ENCODE measurements at places on chromosomes 1 and 21.

GRCh38 chr1:167197692-167198091, 23.0 kb upstream of the POU2F1 start:
- DNase-seq: no peak

DNA sequence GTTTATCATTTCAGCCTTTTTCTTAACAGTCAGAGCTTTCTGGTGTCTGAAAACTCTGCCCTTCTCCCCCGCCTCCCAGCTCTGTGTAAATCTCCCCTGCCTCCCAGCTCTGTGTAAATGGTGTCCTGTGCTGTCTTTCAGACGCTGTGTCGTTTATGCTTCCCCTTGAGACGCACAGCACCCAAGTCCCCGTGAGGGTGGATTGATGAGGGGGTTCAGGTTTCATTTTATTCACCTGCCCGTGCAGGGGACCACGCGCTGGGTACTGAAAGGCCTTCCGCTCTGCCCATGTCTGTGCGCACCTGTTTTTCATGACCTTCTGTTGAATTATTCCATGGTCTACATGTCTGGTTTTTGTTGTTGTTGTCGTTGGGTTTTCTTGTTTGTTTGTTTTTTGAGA, 108.2 kb upstream of the COL6A1 start:
- DNase-seq: no peak

DNA sequence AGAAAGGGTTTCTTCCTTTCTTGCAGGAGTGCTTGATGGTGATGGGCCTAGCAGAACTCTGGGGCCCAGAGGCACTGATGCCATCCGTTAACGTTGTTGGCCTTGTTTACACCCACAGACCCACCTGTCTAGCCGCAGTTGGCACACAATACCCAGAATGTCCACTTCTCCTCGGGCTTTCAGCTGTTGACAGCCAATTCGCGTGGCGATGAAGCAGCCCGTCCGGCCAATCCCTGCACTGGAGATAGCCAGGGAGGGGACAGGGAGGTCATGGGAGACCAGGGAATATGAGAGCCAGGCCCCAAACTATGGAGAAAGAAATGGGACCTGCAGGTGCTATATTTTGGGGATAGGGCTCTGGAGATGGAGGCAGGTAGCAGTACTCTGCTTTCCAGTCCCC, 5.7 kb upstream of the ARL8A start:
- DNase-seq: no peak

DNA sequence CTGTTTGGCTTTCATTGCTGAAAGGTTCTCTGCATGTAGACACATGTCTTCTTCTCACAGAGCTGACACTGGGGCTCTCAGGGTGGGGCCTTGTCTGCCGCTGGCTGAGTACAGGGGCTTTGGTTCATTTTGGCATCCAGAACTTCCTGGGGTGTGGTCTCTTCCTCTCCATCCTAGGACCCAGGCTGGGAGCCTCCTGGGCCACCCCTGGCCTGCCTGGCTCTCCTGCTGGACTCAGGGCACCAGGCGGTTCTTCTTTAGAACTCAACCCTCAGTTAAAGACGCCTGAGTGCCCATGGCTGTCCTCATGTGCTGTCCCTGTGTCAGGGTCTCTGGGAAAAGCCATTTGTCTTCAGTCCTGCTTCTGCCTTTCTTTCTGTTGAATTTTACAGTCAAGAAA, 5.5 kb upstream of the KRTAP10-5 start:
- no peak for DNase-seq

DNA sequence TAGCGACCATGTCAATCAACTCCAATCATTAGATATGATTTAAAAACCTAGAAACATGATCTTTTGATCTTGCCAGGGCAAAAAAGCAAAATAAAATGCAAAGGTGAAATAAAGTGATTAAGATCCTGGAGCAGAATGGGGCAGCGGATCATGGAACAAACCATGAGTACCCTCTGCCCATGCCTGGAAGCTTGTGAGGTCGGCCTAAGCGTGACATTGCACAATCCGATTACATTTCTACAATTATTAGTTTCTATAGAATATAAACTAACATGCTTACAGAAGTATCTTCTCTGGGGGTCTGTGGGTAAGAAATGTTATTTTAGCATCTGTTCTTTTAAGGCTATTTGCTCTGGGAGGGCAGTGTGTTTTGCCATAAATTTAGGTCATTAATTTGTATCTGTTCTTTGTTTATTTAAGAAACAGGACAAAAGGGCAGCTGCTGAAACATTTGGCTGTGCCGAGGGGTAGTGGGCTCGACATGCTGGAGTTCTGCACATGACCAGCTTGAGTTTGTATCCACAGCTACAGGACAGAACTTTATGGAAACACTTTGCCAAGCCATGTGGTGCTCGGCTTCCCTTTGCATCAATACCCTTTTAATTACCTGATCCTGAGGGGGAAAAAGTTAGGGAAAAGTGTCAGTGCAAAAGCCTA, 55.9 kb downstream of the ZBTB18 start:
- no peak for DNase-seq

DNA sequence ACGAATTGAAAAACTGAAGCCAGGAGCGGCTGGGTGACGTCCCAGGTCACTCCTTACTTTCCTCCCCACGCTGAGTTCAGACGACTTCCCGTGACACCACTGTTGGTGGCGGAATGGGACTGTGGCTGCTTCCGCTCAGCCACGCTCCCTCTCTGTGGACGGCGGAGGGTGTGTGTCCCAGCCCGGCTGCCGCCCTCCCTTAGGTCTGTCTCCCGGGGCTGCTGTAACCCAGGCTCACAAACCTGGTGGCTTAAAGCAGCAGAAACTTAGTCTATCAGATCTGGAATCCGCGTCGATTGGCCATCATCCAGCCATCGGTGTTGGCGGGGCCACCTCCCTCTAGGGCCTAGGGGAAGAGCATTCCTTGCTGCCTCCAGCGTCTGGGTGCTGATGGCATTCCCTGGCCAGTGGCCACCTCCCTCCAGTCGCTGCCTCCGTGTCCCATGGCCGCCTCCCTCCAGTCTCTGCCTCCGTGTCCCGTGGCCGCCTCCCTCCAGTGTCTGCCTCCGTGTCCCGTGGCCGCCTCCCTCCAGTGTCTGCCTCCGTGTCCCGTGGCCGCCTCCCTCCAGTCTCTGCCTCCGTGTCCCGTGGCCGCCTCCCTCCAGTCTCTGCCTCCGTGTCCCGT, 17.5 kb downstream of the TRPM2 start:
- DNase-seq: no peak

DNA sequence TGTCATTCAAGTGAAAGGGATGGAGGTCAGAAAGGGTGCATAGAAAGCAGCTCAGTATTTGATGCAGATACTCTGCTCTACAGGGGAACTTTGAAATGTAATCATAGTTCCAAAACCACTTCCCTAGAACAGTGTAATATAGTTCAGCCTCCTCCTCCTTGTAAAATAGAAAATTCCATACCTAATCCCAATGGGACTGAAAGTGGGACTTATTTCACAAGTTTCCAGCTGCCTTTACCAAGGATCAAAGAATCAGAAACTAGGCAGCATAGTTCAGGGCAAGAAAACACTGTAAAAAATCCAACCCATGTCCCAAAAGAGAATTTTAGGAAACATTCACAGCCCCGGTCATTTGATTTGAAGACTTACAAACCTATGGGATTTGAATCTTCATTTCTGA, 8.1 kb upstream of the TMCO2 start:
- DNase-seq: no peak

- DNase-seq: no peak
These were observed 204.4 kb downstream of the GRIK3 start for GRCh38 chr1:36829961-36830360.

DNA sequence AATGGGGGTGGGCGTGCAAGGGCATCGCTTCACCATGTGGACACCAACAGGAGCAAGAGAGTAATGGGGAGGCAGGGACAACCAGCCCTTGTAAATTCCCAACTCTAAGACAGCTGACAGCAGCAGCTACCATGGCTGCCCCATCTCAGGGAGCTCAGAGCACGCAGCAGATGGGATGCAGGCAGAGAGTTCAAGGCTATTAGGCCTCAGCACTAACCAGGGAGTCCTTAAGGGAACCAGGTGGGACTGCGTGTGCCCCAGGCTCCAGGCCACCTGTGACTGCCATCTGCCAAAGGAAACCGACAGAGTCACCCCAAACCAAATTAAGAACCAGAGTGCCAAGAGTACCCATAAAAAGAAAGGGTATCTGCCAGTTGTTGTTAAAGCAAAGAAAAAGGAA, 33.7 kb upstream of the PRDM2 start:
- DNase-seq: no peak

GRCh38 chr1:233304489-233305102, 9.1 kb upstream of the PCNX2 start:
- DNase-seq: no peak

DNA sequence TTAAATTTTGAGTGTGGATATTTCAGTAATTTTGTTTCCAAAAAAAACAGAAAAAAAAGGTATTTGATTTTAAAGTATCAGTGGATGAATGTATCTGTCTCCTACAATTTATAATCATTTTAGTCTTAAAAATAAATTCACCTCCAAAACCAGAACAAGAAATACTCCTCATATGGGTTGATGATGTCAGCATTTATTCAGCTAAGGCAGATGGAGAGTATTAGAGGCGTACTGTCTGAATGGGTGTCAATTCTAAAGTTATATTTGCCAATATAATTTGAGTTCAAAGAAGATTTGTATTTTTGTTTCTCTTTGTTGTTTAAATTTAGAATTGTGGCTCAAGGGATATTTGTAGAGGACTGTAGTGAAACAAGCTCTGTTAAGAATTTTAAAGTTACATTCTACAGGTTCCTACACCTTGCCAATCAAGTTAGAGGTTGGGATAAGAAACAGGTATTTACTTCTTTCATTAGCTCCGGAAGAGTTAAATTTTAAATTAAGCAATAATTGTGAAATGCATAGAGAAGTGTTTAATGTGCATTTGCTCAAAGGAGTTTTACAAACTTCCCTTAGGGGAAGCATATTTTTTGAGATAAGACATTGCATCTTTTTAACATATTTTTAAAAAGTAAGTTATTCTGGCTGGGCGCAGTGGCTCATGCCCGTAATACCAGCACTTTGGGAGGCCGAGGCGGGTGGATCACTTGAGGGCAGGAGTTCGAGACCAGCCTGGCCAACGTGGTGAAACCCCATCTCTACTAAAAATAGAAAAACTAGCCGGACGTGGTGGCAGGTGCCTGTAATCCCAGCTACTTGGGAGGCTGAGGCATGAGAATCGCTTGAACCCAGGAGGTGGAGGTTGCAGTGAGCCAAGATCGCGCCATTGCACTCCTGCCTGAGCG, 1.2 kb downstream of the PLA2G4A start:
- DNase-seq: no peak

DNA sequence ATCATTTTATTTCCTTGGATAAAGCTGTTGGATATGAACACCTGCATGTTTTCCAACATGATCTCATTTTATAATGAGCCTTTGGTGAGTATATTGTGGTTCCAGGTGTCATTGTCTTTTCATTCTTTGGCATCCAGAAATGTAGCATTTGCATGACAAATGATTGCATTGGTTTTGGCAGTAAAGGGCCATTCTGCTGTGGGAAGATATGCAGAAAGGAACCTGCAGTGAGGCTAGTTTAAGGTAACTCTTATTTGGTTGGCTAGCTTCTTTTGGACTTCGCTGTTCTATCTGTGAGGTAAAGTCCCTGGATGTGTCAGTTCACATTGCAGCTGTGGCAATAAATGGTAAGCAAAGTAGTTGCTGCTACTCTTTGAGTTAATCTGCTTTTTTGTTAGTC, 343.0 kb downstream of the AMY1C start:
- DNase-seq: no peak

- no peak for DNase-seq
These were observed 138.2 kb downstream of the SDCCAG8 start for GRCh38 chr1:243394066-243394465.

DNA sequence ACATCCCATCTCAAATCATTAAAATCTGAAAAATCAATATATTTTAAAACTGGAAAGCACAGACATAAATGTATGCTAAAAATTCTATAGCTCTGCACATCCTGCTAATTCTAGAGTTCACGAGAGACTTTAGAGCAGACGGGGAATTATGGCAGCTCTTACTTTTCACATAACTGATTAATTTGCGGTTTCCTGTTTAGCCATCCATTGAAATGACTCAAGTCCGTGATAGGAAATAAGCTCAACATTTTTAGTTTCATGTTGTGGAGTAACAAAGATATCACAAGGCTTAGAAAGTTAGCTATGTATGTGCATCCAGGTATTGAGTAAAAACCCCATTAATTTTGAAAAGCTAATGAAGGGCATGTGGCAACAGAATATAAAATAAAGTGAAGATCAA, 123.2 kb downstream of the SMYD2 start:
- no peak for DNase-seq

- DNase-seq: no peak
These were observed 4.9 kb upstream of the COL6A2 start for GRCh38 chr21:46092811-46093667.
